Stimulated activated CD8-positive, alpha-beta memory T cell treated with anti-CD3 and anti-CD28 coated beads, Interleukin-7, amount 100 ng/mL, for 48 hours (primary cell): ENCODE measurements at places on chromosomes 4 and X.

- DNase-seq = no peak
Observed at GRCh38 chrX:15163131-15163530, 106.8 kb downstream of the ASB9 start.

DNA sequence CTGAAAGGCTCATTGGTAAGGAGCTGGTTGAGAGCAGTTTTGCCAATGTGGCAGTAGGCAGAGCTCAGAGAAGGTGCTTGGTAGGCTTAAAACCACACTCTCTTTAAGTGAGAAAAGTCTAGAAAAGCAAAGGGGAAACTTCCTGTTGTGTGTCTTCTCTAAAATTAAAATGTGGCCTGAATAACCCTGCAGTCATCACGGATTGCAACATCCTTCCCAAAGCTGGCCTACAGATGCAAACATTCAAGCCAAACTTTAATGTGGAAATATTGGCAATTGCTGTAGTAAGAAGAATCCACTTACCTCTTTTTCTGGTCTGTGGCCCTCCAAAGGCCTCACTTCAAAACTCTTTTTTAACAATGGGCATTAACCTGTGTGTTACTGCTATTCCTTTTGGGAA, 348.5 kb downstream of the OPHN1 start:
- no peak for DNase-seq

- no peak for DNase-seq
Observed at GRCh38 chrX:70257423-70258288, 2.3 kb downstream of the P2RY4 start.

GRCh38 chr4:27327421-27328181, 467.0 kb downstream of the STIM2 start:
- DNase-seq = no peak

DNA sequence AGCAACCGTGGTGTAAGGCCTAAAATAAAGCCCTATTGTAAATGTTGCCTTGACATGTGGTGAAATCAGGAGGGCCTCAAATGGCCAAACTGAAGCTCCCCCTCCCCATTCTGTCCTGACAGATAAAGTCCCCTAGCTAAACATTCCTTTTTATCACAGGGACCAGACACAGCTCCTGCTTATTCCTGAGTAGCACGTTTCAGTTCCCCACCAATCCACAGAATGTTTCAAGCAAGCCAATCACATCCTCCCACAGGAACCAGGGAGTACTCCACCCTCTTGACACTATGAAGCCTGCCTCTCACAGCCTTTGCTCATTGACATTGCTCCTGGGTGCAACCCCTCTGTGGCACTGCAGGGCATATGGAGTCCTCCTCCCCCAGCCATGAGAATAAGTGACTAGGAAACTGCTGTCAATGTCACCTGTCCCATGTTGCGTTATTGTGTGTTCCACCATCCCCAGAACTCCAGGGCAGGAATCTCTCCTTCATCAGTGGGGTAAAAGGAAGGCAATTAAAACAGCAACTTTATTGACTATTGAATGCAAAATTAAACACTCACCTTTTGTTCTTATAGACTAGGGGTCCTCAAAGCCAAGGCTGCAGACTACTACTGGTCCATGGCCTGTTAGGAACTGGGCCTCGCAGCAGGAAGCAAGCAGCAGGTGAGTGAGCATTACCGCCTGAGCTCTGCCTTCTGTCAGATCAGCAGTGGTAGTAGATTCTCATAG, 128.1 kb downstream of the COL25A1 start:
- DNase-seq = no peak

GRCh38 chrX:122026665-122027064, 979.3 kb downstream of the GLUD2 start:
- no peak for DNase-seq

DNA sequence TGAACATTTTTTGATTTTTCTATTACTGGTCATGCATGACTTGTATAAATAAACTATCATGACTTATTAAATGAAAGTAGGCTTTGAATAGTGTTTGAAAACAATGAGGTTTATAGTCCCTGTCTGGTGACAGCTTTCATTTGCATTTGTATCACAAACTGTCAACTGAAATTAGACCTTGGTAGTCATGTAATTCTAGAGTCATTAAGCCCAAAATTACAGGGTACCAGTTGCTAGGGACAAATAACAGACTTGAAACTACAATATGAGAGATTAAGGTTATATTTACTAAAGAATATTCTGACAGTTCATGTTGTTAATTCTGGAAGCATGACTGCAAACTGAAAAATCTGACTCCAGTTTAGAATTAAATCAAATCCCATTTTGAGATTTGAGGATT, 9.2 kb upstream of the VAMP7 start:
- no peak for DNase-seq

DNA sequence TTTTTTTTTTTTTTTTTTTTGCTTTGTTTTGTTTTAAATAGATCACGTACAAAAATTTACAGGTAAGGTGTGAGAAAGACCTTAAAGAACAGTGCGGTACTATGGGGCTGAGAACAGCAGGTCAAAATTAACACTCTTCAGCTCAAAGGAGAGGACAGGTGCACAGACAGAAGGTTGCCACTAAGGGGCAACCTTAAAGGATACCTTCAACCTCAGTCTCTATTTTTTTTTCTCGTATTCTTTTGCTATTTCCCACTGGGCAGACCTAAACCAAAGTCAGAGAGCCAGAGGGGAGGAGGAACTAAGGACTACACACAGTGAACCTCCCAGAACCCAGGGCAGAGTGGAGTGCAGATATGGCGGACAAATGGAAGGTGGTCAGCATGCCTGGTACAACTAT, 1984.3 kb upstream of the IGFBP7 start:
- no peak for DNase-seq

- no peak for DNase-seq
Observed at GRCh38 chr4:127586922-127587571, 45.7 kb upstream of the INTU start.

GRCh38 chr4:43843501-43843900, 605.1 kb downstream of the KCTD8 start:
- DNase-seq = no peak
